ENCODE measurements at places on chromosomes 2 and 18.

GRCh38 chr2:16425462-16426336 is 239.9 kb downstream of the CYRIA start:
- DNase-seq: no peak

DNA sequence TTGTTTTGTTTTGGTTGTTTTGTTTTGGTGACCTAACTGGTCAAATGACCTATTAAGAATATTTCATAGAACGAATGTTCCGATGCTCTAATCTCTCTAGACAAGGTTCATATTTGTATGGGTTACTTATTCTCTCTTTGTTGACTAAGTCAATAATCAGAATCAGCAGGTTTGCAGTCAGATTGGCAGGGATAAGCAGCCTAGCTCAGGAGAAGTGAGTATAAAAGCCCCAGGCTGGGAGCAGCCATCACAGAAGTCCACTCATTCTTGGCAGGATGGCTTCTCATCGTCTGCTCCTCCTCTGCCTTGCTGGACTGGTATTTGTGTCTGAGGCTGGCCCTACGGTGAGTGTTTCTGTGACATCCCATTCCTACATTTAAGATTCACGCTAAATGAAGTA is at the start of gene TTR:
TSS of gene TTR (plus strand) at position 250 of the 400 bp plus-strand sequence. CDS start at position 276, 26 bp downstream.
- no peak for DNase-seq

DNA sequence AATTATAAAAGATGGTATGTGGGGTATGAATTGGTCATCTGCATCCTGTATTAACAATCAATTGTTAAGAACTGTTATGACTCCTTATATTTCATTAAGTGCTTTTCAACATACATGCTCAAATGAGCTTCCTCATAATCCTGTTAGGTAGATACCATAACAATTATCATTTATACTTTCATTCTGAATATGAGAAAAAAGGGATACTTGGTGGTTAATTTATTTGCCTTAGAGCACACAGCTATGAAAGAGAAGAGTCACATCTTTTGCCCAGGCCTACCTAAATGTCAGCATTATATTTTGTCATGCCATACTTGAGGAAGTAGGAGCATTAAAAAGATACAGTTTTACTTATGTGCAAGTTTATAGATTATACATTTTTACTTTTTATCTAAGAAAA is 169.6 kb downstream of the TCF4 start:
- no peak for DNase-seq

- no peak for DNase-seq
Measured at GRCh38 chr2:239950144-239951128, 74.7 kb downstream of the NDUFA10 start.

DNA sequence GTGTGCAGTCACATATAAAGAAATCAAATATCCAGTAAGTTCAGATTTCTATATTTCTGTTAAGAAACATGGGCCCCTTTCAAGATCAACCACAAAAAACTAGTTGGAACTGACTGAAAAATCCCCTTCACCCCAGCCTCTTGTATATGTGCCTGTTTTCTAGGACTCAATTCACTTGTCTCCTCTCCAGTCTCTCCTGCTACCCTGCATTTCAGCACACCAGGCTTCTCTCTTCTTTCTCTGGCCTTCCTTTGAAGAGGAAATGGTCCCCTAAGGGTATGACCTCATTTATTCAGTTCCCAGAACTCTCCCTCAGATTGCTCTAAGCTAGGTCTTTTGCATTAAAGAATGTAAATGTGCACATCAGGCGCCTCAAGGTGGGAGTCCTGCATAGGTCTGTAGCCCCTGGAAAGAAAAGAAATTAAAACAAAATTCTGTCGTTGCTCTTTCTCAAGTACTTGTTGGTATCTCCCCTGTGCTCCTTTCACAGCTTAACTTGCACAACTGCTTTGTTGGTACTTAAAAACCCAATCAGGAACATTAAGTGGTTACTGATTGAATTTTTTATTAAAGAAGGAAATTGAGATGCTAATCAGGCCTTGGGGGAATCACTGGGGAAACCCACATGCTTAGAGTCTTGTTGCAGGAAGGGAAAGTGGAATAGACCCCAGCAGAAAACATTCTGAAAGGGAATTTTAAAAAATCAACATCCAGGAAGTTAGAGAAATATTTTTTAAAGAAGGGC is 278.4 kb downstream of the AGPS start:
- DNase-seq: no peak

GRCh38 chr18:6836331-6836730 is 106.8 kb downstream of the ARHGAP28 start:
- no peak for DNase-seq

GRCh38 chr2:54459037-54459441 is 2.9 kb downstream of the SPTBN1 start:
- DNase-seq: no peak

DNA sequence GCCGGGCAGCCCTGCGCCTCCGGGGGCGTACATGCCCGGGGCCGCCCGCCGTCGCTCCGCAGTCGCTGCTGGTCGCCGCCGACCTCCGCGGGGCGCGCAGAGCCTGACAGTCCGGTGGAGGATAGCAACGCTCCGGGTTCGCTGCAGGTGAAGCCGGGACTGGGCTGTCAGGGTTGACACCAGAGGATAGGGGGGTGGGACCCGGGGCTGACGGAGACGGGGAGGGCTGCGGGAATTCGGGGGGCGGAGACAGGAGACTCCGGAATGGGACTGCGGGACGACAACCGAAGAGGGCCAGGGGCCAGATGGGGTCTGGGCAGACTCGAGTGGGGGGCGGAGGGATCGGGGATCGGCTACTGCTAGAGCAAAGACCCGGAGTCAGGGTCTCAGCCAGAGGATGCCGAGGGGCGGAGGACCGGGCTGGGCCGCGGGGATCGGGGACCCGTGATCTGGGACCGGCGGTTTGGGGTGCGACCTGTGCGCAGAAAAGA is 403 bp downstream of the TMEM127 start:
- no peak for DNase-seq

DNA sequence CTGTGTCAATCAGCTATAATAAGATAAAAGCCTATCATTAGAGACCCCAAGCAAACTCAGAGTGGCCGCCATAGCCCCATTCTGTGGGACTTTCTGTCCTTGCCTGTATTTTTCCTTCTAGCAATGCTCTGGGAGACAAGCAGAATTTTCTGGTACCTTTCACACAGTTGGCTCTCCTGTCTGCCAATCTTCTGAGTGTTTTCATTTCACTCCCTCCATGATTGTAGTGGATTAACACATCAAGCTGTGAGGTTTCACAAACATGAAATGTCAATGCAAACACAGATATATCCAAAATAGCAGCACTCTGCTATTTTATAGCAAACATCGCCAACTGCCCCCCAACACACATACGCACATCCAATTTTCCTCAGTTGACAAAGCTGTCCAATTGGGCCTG is 64.9 kb downstream of the C1D start:
- DNase-seq: no peak

DNA sequence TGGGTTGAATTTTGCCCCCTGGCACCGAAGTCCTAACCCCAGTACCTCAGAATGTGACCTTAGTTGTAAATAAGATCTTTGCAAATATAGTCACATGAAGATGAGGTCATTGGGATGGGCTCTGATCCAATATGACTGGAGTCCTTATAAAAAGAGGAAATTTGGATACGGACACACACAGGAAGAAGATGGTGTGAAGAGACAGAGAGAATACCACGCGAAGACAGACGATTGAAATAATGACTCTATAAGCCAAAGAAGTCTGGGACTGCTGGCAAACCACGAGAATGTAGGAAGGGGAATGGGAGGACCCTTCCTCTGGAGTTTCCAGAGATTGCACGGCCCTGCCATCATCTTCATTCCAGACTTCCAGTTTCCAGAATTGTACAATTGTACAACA is 98.6 kb downstream of the CPO start:
- DNase-seq: no peak

DNA sequence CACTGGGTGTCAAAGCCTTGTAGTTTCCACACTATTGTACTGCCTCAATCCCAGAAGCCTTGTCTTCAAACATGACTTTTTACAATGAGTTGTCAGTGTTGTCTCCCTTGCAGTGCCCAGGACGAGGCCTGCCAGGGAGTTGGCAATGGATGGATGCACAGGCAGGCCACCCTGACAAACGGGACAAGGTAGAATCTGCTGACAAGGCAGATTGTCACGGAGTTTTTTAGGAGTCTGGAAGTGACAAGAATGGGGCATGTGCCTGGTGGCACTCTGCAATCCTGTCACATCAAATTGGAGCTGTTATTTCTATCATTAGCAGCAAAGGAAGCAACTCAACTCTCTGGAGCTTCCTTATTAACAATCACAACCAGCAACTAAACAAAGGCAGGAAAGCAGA is 25.2 kb upstream of the GPR39 start:
- no peak for DNase-seq

DNA sequence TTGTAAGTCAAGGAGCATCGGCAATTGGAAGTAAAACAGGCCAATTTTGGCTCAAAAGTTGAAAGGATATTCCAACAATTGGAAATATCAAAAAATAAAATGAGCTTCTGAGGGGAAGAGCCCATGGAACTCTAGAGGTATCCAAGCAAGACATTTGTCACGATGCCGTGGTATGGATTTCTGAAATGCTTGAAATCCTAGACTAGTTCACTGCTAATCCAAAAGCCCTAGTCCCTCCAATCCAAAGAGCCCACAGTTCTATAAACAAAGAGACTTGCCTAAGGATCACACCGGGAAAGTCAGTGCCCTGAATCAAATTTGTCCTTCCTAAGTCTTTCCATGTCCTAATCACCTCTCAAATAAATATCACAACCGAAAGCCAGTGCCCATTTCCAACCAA is 85.1 kb downstream of the CLHC1 start:
- no peak for DNase-seq

DNA sequence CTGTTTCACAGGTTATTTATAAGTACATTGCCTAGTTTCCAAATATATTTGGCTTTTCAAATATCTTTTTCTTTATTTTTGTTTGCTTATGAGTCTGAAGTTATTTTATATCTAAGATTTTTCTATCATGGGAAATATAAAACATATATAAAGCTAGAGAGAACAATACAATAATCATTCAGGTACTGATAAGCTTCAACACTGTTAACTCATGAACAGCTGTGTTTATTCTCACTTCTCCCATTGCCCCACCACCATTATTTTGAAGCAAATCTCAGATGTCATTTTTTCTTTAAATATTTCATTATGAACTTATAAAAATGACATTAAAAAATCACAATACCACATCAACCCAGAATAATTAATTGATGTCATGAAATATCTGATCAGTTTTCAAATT is 9.7 kb downstream of the CAMKMT start:
- DNase-seq: no peak

DNA sequence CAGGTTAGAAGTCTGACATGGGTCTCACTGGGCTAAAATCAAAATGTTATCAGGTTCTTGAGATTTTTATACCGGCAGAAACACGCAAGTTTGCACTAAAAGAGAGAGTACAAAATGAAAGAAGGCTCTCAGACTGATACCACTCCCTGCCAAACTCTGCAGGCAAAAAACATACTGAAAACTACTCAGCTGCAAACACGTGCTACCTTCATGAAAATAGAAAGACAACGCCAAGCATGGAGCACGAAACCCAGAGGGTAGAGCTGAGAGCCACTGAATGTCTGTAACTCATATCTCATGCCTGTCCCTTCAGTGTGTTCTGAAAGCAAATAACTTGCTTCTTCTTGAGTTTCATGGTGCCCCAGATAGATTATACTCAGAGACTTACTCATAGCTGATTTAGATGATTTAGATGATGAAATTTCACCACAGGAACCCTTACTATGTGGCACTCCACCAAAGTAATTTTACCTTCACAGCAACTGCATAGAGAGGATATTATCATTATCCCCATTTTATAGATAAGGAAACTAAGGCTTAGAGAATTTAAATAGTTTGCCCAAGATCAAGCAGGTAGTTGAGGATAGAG is 313.0 kb upstream of the SLC39A10 start:
- DNase-seq: no peak

- DNase-seq: no peak
Measured at GRCh38 chr2:224027070-224027469, 12.0 kb downstream of the SERPINE2 start.

DNA sequence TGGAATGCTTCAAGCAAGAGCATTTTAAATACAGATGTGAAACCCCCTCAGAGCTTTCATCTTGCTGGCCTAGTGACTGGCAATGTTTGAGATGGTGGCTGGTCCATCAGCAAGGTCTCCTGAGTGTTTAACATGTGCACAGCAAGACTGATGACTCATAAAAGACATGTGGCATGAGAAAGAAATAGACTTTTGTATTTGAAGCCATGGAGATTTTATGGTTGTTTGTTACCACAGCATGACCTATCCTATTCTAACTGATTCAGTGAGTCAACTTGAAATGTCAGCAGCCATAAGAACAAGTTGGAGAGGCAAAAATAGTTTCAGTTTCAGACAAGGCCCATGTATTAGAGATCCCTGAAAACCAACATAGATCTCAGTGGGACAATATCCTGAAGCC is 154.7 kb upstream of the LYPD1 start:
- DNase-seq: no peak

DNA sequence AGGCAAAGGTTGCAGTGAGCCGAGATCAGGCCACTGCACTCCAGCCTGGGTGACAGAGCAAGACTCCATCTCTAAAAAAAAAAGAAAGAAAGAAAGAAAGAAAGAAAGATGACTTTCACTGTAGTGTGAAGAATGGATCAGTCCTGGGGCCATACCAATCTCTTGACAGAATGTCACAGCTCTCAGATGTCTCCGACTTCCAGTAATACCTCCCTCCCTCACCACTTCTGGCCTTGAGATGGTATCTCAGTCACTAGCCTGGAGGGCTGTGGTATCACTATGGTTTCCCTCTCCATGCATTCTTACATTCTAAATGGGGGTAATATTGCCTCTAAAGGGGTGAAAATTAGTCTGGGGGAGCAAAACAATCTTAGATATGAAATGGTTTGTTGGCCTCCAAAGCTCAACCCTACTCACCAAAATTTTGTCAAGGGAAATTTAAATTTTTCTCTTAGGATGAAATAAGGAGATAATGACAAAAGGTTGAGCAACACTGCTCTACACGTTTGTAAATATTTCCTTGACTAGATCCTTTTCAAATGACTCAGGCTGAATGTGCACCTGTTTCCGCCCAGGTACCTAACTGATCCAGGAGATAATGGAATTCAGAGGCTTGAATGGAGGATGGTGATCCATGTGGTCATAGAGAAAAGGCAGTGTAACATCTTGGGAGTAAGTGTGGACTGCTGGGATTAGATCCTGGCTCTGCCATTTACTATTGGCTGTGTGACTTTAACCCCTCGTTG is 19.9 kb upstream of the SPRED2 start:
- DNase-seq: no peak

DNA sequence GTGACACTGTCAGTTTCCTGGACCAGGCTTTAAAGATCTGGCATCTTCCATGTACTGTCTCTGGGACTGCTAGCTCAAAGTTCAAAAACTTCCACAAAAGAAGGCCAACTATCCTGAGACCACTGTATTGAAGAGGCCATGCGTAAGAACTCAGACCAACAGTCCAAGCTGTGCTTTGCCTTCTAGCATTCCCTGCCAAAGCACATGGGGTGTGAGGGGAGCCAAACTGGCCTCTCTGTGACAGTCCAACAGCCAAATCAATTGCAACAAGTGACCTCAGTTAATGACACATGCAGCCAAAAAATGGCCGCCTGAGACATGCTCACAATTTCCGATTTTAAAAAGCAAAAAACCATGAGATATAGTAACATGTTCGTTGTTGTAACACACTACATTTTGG is 160.3 kb upstream of the CDH19 start:
- no peak for DNase-seq
